Liver (tissue), 10 donors: ENCODE measurements at places on chromosomes 13 and 19. TPM values are rescaled to one million over a fixed set of nuclear protein-coding genes. Genes with fewer than 3 reads are reported as not detected.

DNA sequence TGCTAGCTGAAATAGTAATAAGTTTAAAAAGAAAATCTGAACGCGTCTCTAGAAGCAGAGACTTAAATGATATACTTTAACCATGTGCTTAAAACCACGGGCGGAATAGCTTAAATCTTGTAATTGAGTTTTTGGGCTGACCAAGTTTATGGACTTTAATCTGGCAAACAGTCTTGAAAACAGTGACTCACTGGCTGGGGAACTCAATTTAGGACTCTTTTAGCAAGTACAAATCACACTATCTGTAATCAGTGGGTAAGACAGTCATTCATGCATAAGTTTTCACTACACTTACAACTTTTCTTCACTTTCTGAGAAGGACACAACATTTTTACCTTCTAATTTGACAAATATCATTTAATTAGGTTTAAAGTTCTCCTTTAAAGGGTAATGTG, 26.8 kb downstream of the ZNF627 start:
- no peak for DNase-seq

GRCh38 chr13:26502826-26503225, 54.7 kb upstream of the WASF3 start:
- DNase-seq = no peak

DNA sequence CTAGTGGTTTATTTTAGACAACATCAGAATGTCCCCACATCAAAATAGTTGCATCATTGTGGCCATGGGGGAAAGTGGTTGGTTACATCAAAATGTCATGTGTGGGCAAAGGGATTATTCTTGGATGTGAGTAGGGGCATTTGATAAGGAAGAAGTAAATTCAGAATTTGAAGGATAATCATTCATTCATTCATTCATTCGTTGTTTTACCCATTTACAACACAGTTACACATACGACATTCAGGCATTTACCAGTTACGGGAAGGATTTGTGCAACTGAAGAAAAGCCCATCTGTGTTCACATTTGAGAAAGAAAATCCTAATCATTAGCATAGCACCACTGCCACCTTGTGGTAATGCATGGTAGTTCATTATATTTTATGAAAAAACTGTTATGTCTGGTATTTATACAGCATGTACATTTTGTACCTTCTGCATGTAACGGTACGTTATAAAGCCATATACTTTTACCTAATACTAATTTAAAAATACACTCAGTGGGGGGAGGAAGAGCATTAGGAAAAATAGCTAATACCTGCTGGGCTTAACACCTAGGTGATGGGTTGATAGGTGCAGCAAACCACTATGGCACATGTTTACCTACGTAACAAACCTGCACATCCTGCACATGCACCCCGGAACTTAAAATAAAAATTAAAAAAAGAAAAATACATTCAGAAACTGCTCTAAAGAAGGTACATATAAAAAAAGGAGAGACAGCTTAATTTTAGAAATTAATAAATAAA, 62.1 kb downstream of the DGKH start:
- DNase-seq = no peak

DNA sequence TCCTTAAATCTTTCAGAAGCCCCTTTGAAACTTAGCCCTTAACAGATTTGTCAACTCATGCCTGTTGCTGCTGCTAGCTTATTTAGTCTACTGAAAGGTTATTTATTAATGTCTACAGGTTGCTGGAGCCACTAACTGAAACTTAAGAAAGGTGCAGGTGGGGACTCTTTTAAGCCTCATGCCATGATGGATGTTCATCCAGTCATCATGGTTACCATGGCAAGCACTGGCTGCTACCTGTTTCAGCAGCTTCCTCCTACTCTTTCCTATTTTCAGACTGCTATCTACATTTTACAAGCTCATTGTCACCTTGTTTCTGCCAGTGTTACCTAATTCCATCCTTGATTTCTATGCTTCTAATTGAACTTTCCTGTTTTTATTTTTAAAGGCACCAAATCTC, 27.1 kb downstream of the DGKH start:
- no peak for DNase-seq

- DNase-seq = no peak
Observed at GRCh38 chr13:107170270-107170931, 602.5 kb upstream of the ARGLU1 start.

GRCh38 chr13:22287343-22287920, 616.6 kb downstream of the FGF9 start:
- no peak for DNase-seq

DNA sequence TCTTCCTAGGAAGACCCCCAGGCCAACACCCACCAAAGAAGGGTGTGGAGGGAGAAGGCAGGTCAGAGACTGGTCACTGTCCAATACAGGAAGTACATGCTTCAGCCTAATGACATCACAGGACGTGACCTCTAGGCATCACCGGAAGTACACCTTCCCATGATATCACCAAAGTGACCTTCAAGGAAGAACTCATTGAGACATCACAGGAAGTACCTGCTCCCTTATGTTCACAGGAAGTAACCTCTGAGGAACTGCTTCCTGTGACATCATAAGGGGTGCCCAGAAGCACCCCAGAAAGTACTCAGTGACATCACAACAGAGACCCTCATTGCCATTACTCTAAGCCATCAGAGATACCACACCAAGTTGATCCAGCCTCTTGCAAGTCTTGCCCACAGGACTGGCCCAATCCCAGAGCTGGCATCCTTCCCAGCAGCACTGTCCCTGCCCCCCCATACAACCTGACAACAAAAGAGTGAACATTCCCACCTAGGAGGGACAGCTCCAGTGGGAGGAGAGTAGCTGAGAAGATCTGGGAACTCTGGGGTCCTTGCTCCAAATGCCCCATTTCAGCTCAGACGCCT, 24.2 kb upstream of the NANOS2 start:
- DNase-seq = no peak

DNA sequence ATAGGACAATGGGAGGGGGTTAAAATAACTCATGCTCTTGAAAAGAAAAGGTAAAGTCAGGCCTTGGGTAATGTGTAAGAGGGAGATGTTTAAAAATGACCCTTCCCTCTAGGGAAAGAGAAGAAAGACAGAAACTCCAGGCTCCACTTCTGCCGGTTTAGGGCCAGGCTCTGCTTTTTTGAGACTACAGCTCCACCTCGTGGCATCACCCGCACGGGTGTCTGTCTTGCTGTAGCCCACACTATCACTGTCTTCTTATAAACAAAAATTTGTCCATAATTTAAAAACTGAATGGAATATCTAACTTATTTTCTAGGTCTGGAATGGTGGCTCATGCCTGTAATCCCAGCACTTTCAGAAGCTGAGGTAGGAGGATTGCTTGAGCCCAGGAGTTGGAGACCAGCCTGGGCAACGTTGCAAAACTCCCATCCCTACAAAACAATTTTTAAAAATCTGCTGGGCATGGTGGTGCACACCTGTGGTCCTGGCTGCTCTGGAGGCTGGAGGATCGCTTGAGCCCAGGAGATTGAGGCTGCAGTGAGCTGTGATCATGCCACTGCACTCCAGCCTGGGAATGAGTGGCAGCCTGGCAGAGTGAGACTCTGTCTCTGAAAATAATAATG, 65.1 kb upstream of the GTF3A start:
- peak; percentile 76 for DNase-seq

DNA sequence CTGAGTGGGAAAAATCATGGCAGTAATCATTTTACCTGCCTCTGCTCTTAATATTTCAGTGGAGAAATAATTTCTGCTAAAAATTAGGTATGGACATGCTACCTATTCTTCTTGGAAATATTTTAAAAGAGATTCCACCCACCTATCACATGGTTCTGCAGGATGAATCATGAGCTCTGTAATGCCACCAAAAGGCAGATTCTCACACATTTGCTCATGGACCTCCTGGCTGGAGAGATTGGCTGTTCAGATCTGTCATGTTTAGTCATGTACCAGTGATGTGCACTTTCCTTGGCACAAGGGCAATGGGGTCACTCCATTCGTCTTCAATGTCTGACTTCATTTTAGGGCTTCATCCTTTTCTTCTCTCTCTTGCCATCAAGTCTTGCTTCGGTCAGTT, 101.8 kb upstream of the MBNL2 start:
- DNase-seq = no peak

DNA sequence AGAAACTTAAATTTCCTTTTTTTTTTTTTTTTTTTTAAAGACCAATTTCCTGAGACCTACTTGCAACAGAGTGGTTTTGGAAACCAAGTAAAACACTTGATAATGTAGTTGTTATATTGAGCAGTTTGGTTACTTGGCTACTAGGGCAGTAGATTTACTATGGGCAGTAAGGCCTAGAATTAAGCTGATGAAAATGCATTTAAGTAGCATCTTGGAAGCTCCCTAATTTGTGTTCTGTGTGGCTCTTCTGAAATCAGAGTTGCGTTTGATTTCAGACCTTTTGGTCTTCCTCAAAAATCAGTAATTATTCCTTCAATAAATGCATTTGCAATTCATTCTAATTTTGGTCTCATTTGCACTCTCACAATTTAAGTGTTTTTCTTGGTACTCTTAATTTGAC, 810 bp downstream of the GPR180 start:
- DNase-seq = no peak

DNA sequence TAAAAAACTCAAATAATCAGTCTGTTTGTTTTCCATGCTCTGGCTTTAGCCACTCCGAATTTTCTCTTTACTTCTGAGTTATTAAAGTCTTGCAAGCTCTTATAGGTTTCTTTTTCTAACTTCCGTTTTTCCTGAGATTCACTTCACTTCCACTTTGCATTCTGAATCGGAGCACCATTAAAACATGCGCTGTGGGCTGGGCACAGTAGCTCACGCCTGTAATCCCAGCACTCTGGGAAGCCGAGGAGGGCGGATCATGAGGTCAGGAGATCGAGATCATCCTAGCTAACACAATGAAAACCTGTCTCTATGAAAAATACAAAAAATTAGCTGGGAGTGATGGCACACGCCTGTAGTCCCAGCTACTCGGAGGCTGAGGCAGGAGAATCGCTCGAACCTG, 357.9 kb downstream of the SLITRK6 start:
- no peak for DNase-seq

- no peak for DNase-seq
Observed at GRCh38 chr13:20270163-20270865, 38.2 kb upstream of the GJB6 start.

DNA sequence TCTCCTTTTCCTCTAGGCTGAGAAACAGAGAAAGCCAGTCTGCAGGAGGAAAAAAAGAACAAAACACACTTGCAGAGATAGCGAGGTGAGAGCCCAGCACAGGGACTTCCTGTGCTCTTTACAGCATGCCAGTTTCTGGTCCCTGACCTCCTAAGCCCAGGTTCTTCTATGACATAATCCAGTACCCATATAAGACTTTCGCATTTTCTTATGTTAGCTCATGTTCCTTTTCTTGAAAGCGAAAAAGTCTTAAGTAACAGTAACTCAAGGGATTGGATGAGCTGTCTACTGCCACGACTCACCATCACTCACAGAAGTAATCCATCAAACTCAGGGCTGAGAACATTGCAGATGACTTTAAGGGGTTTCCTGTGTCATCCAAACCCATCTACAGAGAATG, 17.4 kb downstream of the CCDC70 start:
- no peak for DNase-seq

GRCh38 chr13:114118086-114118485, 14.3 kb downstream of the RASA3 start:
- DNase-seq = no peak

GRCh38 chr19:31266196-31266595, 83.0 kb downstream of the TSHZ3 start:
- no peak for DNase-seq

- no peak for DNase-seq
Observed at GRCh38 chr13:113022391-113022744, 53.4 kb downstream of the MCF2L start.

GRCh38 chr13:110876609-110877008, 38.3 kb downstream of the ANKRD10 start:
- no peak for DNase-seq

DNA sequence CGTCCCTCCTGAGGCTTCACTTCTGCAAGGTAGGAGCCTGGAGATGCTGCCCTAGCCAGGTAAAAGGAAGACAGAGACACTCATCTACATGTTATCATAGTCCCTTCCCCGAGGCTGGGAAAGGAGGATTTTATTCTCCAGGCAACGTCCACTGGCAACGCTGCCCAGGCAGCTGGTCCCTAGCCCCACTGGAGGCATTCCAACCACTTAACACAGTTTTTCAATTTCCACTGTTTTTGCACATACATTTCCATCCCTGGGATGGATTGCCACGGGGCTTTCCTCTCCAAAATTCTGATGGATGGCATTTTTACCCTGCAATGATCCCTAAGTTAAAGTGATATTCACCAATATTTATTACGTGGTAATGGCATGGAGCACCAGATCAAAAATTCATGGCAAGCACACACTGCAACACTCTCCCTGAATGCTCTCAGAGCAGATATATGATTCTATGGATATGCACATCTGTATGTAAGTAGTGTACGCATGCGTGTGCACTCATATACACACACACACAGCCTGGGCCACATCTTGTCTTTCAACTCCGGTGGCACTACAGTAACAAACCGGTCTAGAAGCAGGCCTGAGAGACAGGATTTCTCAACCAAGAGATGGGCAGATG, 322.3 kb upstream of the TSHZ3 start:
- no peak for DNase-seq

DNA sequence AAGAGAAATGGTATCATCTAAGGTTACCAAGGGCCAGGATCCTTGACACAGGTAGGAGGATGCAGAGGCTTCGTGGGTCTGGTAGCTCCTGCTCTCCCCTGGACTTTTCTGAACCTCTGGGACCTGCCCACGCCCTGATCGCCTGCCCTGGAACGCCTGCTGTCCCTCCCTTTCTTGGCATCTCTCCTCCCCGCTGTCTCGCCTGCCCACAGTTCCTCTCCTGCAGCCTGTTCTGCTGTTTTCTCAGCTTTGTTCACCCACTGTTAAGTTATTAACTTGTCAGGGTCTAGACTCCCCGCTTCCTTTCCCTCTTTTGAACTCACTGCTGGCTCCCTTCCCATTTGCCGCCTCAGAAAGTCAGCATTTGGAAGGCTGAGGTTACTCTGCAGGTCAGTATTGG, 19.8 kb downstream of the SERP2 start:
- peak; percentile 65 for DNase-seq

The MCF2L gene
- 9.1 TPM for total RNA-seq

The LILRB1 gene
- 10.6 TPM for total RNA-seq

The ZNF83 gene
- 8.2 TPM for total RNA-seq

The DZIP1 gene
- 2.0 TPM for total RNA-seq

The CEACAM20 gene
- 0.09 TPM for total RNA-seq

The CPB2 gene
- total RNA-seq = 997 TPM

The COL5A3 gene
- 0.14 TPM for total RNA-seq

The YJEFN3 gene
- 0.19 TPM for total RNA-seq

The S1PR4 gene
- 3.1 TPM for total RNA-seq

The SHISA2 gene
- under 0.01 TPM for total RNA-seq

The P2RY11 gene
- total RNA-seq = 4.1 TPM

The ATP13A1 gene
- total RNA-seq = 36.5 TPM

The CEACAM3 gene
- 0.59 TPM for total RNA-seq

The SERPINE3 gene
- not detected for total RNA-seq

The CYP2S1 gene
- 1.4 TPM for total RNA-seq

The ZNF761 gene
- total RNA-seq = 6.3 TPM

The SWSAP1 gene
- 0.98 TPM for total RNA-seq

The SBK2 gene
- not detected for total RNA-seq

The CEACAM4 gene
- 0.84 TPM for total RNA-seq

The MRPL34 gene
- total RNA-seq = 23.3 TPM
